ENCODE measurements at places on chromosomes 6 and 20. TPM values are rescaled to one million over a fixed set of nuclear protein-coding genes. Genes with fewer than 3 reads are reported as not detected.
A peak's percentile ranks its signal among the peaks of the same experiment; 100 is the strongest.

DNA sequence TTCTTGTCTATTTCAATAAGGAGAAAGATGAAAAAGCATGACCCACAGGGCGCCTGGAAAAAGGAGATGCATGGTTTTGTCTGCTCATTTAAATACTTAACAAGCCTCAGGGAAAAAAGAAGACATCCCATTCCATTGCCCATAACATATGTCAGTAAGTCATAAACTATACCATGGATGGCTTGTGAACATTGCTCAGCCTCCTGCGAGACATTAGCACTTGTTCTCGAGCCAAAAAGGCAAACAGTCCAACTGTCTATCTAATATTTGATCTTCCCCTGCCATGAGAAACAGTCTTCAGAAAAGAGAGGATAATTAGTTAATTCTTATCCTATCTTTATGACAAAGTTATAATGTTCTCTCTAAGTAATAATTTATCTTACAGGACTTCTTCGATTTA lies 527.4 kb downstream of the HACE1 start:
- no peak for DNase-seq

- DNase-seq: no peak
Observed at GRCh38 chr6:27862396-27863066, 49.7 kb downstream of the OR2B2 start.

GRCh38 chr6:93962566-93962965 lies 543.2 kb upstream of the EPHA7 start:
- no peak for DNase-seq

- DNase-seq: peak; percentile 85
Observed at GRCh38 chr6:37819177-37819801, at the start of gene ZFAND3. Gene ZFAND3, plus strand, starts transcription at chr6:37819727. Its CDS starts 219 bp downstream, at chr6:37819946.

REV3L gene
- 17.0 TPM for total RNA-seq

RSPH9 gene
- total RNA-seq: not detected
